ENCODE measurements at places on chromosomes 6 and 20.
A peak's percentile ranks its signal among the peaks of the same experiment; 100 is the strongest.

GRCh38 chr20:35947907-35948306 is 6.4 kb downstream of the SCAND1 start:
- no peak for DNase-seq

GRCh38 chr6:132365281-132365907 is 35.9 kb downstream of the MOXD1 start:
- no peak for DNase-seq

- no peak for DNase-seq
Observed at GRCh38 chr6:116027801-116028200, 32.9 kb downstream of the FRK start.

GRCh38 chr6:43702534-43703440 is 15.2 kb upstream of the MRPS18A start:
- no peak for DNase-seq

GRCh38 chr6:15247500-15248450 is 1.9 kb downstream of the JARID2 start:
- DNase-seq = peak; percentile 27

DNA sequence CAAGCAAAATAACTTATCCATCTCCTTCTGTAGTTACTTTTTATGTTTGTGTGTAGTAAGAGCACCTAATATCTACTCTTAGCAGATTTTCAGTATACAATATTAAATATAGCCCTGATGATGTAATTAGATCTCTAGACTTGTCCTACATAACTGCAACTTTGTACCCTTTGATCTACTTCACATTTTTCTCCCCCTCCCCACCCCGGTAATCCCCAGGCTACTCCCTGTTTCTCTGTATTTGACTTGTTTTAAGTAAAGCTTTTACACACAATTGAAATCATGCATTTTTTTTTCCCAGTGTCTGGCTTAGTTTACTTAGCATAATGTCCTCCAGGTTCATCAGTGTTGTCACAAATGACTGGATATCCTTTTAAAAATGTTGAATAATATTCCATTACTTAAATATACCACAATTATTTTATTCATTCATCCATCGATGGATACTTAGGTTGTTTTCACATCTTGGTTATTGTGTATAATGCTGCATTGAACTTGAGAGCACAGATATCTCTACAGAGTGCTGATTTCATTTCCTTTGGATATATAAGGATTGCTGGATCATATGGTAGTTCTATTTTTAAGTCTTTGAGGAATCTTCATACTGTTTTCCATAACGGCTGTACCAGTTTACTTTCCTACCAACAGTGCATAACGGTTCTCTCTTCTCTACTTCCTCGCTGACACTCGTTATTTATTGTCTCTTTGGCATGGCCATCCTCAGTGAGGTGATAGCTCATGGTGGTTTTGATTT is 212.7 kb downstream of the CDKAL1 start:
- no peak for DNase-seq

DNA sequence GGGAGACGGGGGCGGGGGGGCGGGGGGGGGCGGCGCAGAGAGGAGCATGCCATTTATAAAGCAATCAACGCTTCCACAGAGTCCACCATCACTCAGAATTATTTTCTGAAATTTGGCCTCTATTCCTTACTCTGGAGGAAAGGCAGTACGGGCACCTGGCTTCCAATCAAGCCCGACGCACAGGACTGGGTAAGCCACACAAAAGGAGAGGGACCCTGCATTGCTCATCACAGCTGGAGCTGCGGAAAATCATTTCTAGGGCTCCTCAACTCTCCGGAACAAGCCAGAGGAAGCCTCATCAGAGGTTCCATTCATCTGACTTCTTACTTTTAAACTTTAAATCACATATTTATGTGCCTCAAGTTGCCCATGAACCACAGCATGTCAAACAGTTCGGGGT is 55.9 kb downstream of the TTI1 start:
- no peak for DNase-seq

DNA sequence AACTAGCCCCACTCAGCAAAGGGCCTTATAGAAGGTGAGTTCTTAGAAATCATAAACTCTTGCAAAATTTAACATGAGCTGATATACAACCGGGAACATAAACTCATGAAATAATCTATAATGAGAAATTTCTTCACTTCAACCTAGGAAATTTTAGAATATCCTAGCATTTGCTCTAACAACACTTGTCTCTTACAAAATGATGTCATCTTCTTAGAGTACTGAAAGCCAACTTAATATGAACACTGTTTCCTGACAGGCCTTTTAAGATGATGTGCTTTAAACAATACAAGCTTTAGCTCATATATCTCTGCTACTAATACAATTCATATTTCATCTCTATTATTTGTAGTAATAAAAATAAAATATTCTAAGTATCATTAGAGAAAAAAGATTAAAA is 932 bp downstream of the PACRG start:
- DNase-seq = no peak

- no peak for DNase-seq
Observed at GRCh38 chr6:11492464-11493290, 44.9 kb upstream of the TMEM170B start.

DNA sequence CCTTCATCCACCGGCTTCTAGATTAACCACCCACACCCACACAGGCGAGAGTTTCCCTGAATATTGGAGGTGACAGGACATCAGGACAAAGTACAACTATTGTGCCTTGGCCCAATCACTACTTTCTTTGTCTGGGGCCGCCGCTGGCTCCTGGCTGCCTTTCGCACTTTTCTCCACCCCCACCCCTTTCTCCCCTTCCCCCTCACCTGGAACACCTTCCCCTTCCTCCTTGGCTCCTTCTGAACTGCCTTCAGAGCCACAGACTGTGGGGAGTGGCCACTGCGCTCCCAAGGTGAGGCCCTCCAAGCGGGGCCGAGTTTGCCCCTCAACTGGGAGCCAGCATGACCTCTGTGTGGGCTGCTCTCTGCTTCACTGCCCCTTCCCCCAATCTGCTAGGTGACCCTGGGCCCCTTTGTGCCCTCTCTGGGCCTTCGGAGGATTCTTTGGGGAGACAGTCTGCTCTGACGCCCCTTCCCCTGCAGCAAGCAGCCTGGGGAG is 3.0 kb upstream of the VEGFA start:
- no peak for DNase-seq

- DNase-seq = no peak
Observed at GRCh38 chr6:4637691-4638433, 138.3 kb upstream of the CDYL start.

DNA sequence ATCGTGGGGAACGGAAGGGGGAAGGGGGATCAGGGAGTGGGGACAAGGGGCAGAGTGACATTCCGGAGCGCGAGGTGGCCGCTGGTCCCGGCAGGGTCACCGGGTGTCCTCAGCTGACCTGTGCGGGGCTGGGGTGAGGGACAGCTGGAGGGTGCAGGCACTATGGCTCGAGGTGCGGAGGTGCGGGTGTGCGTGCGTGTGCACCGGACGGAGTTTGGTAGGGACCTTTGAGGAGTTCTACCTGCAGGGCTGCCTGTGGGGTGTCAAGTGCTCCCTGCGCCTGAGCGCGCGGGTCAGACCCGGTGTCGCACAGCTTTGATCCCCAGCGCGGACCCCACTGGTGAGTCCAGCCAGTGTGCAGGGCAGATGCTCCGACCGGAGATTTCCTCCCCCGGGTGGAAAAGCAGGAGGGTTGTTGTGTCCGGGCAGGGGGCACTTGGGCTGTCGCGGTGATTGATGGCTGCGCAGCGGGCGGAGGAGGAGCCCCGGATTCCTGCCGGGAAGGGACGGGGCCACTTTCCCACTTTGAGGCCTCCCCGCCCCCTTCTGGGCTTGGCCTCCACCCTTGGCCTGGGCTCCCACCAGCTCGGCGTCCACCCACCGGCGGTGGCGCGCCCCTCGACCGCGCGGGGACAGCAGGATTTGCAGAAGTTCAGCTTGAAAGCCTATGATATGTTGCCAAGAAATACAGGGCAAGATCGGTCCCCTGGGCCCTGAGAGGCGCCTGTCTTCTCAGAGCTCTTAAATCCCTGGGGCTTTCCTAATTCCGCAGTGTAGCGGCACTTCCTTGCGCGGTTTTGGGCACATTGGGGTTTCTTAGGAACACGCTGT is 658 bp downstream of the RIN2 start:
- DNase-seq = no peak

GRCh38 chr6:96235927-96236326 is 220.2 kb downstream of the FUT9 start:
- DNase-seq = no peak

- no peak for DNase-seq
Observed at GRCh38 chr6:144012534-144012933, 4.5 kb upstream of the PLAGL1 start.

DNA sequence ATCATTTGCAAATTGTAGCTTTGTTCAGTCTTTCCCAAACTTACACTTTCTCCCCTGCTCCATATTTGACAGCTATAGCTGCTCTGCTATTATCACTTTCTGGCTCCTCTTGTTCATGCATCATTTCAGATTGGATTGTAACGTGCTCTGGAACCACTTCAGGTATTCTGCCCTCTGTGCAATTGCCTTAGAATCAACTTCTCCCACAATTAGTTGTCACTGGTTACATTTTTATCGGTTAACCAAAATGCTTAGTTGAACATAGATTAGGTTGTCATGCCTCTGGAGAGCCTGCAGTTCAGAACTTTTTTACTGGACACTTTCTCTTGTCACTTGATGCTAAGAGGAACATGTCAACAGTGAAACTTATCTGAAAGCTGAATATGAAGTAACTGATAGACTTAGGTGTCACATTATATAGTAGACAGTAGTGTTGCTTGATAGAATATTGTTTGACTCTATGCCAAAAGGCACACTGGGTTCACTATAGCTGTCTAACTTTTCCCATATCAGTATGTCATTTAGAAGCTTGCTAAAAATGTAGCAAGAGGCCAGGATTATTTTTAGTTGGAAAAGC is 127.7 kb upstream of the PTPRK start:
- DNase-seq = no peak

- no peak for DNase-seq
Observed at GRCh38 chr6:19159089-19159488, 678.1 kb upstream of the ID4 start.

DNA sequence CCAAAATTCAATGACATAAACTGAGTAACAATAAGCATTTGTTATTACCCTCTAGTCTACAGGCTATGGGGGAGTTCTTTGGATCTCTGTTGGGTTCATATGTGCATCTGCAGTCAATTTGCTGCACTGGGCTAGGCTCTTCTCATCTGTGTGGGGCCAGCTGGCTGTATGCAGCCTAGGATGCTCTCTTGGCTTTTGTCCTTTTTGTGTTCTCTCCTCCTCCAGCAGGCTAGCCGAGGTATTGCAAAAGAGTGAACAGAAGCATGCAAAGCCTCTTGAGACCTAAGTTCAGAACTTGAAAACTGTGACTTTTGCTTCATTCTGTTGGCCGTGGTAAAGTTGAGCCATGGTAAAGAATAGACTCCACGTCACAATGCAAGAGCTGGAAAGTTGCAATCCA is 62.8 kb upstream of the FOXO3 start:
- no peak for DNase-seq

DNA sequence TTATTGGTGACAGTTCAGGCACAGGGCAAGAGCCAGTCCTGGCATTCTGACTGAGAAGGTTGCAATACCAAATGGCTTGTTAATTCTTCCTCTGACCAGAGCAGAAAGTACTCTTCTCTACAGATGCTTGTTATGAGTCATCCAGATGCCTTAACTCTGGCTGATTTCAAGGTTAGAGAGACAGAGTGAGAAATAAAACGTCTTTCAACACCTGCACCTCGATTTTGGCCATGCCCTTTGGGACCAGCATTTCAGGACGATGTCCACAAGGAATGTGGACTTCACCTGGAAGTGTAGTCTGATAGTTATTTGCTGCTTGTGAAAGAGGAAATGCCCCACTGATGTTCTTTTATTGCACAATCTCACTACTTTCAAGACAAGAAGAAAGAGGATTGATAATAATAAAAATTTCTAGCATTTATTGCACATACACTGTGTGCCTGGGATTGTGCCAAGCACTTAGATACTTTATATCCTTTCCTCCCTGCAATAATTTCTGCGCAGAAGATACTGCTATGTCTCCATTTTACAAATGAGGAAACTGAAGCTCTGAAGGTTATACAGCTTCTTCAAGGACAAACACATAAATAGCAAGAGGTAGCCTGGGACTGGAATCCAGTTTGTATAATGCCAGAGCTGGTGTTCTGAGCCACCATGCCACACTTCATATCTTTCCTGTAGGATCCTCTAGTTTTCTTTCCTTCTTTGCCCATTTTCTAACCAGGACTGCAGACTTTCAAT is 33.5 kb upstream of the MCM3 start:
- DNase-seq = no peak

- no peak for DNase-seq
Observed at GRCh38 chr6:25175196-25175595, 104.0 kb upstream of the CARMIL1 start.

- DNase-seq = no peak
Observed at GRCh38 chr6:7668936-7669335, 57.0 kb upstream of the BMP6 start.

DNA sequence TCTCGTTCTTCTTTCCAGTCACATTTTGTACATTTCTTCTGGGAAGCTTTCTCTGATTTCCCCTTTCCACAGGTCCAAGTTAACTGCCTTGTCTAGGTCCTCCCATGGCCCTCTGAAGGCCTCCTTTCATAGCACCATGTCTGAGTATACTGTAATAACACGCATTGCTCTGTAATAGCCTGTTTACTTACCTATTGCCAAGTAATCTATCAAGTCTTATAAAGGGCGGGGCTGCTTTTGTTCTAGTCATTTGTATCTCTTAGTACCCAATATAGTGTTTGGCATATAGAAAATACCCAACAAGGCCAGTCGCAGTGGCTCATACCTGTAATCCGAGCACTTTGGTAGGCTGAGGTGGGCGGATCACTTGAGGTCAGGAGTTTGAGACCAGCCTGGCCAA is 17.9 kb downstream of the PTPN1 start:
- no peak for DNase-seq

- no peak for DNase-seq
Observed at GRCh38 chr6:161750686-161751085, 476.8 kb upstream of the AGPAT4 start.

DNA sequence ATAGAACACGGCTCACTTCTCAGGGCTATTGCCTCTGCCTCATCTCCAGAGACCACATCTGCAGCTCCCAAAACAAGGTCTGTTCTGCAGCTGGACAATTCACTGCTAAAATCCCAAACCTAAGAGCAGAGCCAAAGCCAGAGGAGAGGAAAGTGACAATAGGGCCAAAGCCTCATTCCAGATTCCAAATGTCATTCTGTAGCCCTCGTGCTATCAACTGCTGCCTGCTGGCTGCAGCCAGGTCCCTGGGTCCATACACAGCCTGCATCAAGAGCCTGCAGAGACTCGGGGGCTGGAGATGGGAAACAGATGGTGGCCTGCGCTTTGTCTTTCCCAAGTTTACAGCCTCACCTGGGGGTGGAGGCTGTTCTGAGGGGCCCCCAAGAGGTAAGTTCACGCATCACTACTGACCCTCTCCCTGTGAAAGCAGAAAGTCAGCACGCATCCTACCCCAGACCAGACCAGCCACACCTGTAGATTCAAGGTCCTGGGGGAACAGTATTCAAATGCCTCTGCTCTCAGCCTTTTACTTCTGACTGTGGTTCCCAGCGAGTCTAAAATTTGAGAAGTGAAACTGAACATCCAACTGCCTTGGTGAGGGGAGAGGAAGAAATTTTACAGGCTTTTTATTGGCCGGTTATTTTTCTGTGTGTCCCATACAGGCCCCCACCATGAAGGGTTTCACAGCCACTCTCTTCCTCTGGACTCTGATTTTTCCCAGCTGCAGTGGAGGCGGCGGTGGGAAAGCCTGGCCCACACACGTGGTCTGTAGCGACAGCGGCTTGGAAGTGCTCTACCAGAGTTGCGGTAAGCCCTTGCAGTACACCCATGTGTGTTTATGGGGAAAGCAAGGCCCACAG is at the start of gene LY86:
Gene LY86, plus strand, starts transcription at position 657 of the 860 bp plus-strand sequence. Its CDS starts 15 bp downstream, at position 672.
- DNase-seq = no peak

- no peak for DNase-seq
Observed at GRCh38 chr20:3374296-3374695, 33.2 kb downstream of the DNAAF9 start.

- no peak for DNase-seq
Observed at GRCh38 chr20:53582251-53582570, 11.4 kb downstream of the ZNF217 start.
